ENCODE measurements at places on chromosomes 2 and 18.

- DNase-seq, result no peak
Observed at GRCh38 chr2:131659168-131659572, 131.5 kb downstream of the CCDC74A start.

DNA sequence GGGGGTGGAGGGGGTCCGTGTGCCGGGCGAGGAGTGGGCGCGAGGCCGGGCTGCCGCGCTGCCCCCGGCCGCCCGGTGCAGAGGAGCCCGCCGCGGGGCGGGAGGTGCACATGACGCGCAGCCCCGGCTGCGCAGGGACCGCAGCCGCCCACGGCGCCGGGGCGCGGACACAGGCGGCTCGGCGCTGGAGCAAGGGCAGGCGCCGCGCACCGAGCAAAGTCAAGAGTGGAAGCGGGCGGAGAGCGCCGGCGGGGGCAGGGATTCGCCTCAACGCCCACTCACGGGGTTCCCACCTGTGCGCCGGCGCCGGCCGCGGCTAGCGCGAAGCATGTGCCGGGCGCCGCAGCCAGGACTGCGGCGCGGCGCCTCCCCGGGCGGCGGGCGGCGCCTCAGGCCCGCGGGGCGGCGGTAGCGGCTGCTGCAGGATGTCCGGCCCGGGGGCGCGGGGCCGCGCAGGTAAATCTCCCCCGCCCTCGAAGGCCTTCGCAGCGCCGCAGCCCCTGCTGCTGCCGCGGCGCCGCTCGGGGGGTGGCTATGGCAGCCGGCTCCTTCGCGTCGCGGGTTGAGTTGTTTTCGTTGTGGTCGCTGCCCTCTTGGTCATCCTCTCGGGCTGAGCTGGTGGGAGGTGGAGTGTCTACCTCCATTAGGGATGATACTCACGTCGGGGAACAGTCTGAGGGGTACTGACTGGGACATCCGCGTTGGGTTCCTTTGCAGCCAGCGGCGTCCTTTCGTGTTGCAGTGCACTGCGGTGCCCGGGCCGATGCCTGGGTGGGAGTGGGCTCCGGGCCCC is 216.3 kb upstream of the DTNA start:
- no peak for DNase-seq

DNA sequence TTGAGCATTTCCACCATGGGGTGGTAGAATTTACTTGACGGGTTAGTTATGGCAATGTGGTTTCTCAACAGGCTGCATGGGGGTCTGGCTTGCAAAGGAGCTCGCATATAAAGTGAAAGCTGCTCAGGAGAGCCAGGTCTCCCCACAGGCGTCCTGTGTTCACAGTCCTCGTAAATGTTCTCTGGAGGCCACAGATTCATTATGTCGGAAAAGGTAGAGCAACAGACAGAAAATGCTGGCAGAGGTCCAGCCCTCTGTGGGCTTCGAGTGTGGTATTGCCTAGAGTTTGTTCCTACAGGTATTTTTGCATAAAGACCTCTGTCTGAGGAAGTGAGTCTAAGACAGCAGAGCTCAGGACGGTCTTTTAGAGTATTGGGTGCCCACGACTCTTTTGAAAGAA is 96.4 kb downstream of the CDCA7 start:
- no peak for DNase-seq

DNA sequence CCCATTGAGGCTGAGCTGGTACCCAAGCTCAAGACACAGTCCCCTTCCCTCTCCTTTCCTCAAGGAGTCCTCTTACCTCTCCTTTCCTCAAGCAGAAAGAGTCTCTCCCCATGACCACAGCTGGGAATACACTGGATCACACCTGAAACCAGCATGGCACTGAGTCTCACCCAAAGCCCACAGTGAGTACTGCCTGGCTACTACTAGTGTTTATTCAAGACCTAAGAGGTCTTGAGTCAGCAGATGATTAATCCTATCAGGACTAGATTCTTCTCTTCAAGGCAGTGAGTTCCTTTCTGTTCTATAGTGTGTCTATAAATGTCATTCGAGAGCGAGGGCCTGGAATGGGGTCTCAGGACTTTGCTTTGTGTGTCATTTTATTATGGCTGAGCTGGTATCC is 111.4 kb downstream of the METTL4 start:
- DNase-seq, result no peak

DNA sequence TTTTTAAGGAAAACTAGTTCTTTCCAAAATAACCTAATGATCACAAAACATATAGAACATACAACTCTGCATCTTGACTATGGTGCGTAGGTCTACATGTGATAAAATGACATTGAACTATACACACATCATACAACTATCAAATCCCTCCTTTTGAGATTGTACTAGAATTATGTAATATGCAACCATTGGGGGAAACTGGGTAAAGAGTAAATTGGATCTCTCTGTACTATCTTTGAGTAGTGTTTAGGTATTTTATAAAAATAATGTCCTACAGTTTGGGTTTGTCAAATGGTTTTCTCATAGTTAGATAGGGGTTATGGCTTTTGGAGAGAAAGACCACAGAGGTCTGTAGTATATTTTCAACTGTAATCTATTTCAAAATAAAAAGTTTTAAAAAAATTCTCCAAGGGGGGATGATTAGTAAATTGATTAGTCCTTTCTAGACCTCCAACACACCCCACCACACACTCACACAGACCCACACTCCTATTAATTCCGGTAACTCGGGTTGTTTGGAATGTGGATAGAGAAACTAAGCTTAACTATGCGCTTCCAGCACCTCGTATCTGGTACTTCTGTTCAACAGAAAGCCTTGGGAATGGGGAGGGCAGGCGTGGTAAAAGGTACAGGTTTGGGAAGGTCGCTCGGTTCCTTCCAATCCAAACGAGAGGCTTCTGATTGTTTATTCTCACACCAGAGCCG is 695 bp upstream of the BIRC6 start:
- DNase-seq, result no peak

GRCh38 chr2:16167870-16168426 is 227.6 kb downstream of the MYCN start:
- DNase-seq, result no peak

DNA sequence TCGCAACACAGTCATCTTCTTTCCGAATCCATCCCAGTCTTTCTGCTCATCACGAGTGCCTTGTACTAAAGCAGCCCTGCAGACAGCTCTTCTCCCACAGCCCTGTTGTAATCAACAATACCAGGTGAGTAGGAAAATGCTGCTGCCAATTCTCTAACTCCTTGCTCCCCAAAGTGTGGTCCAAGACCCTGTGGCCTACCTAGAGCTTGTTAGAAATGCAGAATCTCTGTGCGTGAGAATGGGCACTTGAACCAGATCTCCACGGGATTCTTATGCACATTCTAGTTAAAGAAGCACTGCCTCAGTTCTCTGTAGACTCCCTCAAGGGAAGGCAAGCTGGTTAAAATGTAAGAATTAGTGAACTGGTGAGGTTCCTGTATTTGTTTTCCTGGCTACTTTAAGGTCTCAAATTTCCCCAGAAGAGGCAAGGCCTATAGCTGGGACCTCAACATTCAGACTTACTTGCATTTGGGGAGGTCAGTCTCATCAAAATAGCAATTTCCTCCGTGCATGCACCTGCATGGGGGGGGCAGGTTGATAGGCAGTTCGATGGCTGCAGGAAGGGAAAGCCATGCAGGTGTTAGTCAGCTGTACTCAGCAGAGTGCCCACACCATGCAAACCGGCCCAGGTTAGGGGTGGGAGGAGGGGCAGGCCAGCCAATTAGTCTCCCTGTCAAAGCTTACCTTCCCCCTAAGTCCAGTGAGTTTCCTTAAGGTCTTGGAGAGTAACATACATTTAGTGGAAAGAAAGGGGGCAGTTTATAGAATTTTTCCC is 70.8 kb downstream of the DHRS9 start:
- no peak for DNase-seq

DNA sequence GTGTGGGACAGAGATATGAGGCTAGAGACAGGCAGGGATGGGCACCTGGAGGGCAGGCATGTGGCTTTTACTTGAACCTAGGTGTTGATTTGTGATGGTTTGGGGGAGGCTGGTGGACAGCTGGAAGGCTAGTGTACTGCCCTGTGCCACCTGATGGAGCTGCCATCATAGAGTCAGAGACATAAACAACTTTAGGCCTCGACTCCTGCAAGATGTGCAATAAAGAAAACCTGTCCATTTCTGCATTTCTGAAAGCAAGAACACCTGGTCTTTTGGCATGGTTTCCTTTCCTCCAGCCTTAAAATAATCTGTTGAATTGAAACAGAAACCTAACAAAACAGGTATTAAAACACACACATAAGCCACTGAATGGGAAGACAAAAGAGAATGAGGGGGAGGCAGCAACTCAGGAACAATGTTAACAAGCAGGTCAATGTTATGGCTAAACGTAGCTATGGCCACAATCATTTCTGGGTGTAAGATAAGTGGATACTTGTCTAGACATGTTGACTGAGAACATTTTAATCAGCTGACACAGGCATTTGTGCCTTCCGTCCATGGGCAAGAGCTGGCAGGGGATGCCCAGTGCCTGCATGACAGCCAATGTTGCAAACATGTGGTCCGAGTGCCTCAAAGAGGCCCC is 87.8 kb downstream of the KCTD1 start:
- DNase-seq, result no peak

- no peak for DNase-seq
Observed at GRCh38 chr2:96318723-96319122, 6.4 kb upstream of the ITPRIPL1 start.
